ENCODE measurements at places on chromosomes 7 and 10.
A peak's percentile ranks its signal among the peaks of the same experiment; 100 is the strongest.

- DNase-seq = no peak
Measured at GRCh38 chr7:151655555-151655954, 135.9 kb upstream of the RHEB start.

GRCh38 chr10:89637113-89637512 is 7.9 kb downstream of the PANK1 start:
- DNase-seq = no peak

DNA sequence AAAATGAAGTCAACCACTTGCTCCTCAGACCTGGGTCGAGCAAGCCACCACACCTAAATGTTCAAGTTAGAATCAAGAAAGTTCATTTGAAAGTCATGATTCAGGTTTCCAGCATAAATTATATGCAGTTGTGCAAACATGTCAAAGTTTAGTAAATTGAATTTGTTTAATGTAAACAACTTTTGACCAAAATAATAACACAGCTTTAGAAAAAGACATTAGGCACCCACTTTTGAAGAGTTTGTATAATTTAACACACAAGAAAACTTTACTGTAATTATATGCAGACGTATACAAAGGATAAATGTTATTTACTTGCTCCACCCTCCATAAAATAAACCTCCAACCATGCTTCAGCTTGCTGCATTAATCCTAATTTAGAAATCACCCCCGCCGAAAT is 680.0 kb downstream of the LRMDA start:
- DNase-seq = no peak

- DNase-seq = no peak
Measured at GRCh38 chr10:96421995-96422394, 63.2 kb upstream of the OPALIN start.

GRCh38 chr10:93601146-93601773 is at the start of gene RBP4:
Gene RBP4, minus strand, starts transcription at chr10:93601235. Its CDS starts 207 bp downstream, at chr10:93601028.
- peak; percentile 18 for DNase-seq

GRCh38 chr7:1663857-1664651 is 6.0 kb upstream of the ELFN1 start:
- peak; percentile 4 for DNase-seq

- DNase-seq = peak; percentile 64
Measured at GRCh38 chr10:248307-248706, 113.1 kb downstream of the ZMYND11 start.

DNA sequence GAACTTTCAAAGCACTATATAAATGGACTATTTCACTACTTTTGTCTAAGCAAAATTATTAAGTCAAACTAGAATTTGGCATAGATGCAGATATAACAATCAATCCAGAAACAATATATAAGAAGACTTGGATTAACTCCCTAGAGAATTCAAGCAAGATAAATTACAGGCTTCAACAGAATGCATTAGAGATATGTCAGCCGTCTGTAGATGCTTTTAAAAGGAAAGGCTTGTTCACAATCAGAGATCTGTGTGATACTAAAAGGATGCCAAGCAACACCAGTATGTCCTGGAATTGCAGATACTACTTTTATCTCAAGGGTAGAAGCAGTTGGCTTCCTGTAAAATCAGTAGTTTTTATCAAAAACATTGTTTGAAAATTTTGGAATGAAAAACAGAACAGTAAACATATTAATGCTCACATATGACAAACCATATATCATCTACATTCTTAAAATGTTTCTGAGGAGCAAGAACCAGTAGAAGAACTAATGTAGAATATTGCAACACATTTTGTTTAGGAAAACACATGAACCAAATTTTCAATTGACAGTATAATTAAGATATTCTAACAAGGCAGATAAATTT is 947.9 kb upstream of the LRRN3 start:
- DNase-seq = no peak

- no peak for DNase-seq
Measured at GRCh38 chr10:133458021-133458709, 4.4 kb downstream of the SCART1 start.

DNA sequence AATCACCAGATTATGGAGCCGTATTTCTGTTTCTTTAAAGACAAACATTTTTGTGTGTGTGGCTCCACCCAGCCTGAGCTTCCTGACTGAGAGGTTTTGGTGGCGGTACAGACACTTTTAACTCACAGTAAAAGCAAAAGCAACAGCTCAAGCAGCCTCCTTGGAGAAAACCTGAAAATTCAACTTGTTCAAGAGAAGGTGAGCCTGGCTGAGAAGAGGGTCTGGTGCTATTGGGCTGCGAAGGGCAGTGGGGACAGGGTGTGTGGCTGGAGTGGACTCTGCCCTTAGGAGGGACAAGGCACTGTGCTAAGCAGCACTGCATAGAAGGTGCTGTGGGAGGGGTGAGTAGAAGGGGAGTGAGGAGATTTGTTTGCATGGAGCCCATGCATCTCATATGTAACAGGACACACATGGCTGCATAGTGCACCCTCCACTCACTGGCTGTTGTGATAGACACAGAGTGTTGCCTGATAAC is at the start of gene GIMAP7:
Gene GIMAP7, plus strand, starts transcription at position 125 of the 475 bp plus-strand sequence. CDS start 5,103 bp downstream, outside the sequence.
- DNase-seq = no peak

DNA sequence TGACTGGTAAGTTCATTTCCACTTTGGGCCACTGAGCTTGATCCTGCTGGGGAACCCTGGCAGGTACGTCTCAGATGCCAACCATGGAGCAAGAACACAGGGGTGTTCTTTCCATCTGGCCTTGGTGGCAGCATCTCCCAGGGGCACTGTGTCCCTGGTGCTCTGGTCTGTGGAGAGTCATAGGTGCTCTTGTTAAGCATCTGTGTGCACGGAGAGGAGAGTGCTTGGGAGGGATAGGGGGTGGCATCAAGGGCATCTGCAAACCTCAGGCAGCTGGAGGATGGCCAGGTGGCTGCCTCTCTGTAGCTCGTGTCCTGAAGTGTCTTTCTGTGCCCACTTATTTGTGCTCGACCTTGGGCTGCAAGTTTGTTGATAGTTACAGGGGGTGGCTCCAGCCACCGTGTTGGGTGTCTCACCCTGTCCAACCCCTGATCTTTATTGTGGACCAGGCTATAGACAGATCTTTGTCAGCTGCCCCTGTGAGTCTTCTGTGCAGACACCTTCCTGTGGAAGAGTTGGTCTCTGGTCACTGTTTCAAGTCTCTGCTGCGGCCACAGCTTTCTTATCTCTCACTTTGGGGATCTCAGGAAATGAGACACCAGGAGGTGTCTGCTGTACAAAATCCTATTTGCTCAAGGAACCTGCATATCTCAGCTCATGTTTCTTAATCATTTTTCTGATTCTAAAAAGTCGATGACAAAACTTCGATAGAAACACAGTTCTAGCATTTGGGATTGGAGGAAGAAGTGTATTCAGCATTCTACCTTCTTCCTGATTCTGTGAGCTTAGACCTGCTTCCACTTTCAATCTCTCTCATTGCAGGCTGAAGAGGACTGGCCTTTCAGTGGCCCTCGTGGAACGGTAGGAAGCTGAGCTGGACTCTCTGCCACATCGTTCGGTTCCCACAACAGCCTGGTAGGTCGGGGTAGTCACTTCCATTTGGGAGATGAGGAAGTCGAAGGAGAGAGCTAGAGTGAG is 17.2 kb upstream of the GIMAP8 start:
- no peak for DNase-seq

DNA sequence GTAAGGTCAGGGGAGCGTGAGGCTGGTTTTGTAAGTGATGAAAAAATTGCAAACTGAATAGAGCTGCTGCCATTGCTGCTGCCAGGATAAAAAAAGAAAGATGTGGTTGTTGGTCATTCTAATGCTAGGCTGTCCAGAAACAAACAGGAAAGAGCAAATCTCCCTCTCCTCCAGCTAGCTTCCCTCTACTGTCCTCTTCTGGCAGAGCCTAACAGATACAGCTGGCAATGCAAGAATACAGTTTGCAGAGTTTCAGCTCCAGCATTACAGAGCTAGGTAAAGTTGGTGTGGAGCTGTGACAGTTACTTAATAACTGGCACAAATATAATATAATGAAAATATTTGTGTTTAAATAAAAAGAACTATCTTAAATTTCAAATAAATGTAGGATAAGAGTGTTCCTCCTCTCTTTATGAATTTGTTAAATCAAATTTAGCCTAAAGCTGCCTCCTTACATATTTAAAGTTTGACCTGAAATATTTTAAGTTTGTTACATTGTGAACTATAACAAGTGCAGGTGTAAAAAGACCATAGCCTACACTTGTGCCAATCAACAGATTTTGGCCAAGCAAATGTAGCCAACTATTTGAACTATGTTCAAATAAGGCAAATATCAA is 407.7 kb downstream of the SH2D4B start:
- peak; percentile 27 for DNase-seq

DNA sequence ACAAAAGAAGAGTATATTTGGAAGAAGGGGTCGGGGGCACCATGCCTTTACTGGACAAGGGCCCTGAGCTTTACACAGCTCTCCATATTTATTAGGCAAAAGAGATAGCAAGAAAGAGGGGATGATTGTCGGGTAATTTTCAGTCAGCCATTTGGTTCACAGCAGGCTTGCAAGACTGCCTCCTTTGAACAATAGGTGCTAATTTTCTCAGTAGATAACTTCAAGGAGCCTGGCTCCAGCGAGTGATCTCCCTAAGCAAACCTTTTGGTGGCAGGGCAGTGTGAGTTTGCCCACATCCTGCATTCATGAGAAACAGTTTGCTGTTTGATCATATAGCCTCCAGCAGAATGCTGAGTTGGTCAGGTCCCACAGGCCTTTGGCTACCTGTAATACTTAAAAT is 94.3 kb downstream of the ZNF248 start:
- DNase-seq = no peak

- peak; percentile 99 for DNase-seq
Measured at GRCh38 chr10:4663162-4663992, 162.6 kb upstream of the AKR1E2 start.

GRCh38 chr7:38942431-38943051 is 33.5 kb upstream of the VPS41 start:
- no peak for DNase-seq

GRCh38 chr10:5291501-5292195 is 73.1 kb upstream of the UCN3 start:
- peak; percentile 98 for DNase-seq

DNA sequence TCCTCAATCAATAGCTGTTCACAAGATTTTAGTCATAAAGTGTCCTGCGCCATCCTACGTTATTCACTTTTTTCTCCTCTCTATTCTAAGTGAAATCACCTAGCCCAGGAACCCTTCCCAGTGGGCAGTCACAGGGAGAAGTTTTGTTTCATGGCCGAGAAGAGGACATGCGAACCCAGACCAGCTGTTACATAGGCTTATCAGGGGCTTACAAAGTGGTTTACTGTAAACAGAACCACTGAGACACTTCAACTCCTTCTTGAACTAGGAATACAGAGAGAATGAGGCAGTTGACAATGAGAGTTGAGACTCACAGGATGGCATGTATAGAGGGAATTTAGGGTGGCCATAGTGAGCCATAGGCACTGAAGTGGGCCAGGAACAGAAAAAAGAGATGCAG is 246.9 kb upstream of the GLI3 start:
- DNase-seq = peak; percentile 18

GRCh38 chr10:17758896-17759295 is 6.9 kb downstream of the TMEM236 start:
- peak; percentile 6 for DNase-seq

DNA sequence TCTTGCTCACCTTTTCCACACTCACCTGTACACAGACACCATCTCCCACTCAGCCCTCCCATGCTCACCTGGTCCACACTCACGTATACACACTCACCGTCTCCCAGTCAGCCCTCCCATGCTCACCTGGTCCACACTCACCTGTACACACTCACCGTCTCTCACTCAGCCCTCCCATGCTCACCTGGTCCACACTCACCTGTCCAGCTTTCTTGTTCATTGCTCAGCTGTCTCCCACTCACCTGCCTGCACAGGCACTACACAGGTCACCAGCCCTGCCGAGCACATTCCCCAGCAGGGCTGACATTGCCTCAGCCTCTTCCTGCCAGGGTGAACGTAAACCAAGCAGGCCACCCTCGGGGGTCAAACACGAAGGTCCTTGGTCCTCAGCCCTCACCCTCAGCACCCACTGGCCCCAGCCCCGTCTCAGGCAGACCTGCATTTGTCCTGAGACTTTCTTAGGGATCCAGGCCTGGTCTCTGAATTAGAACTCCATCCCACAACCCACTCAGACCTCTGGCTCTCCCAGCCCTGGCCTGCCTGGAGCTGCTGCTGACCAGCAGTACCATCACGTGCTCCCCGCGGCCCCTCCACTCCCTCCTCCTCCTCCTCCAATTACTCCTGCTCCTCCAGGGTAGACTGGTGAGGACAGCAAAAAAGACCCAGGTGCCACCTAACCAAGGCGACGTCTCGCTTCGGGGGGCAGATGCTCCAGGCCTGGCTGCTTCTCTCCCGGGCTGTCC is 12.8 kb upstream of the DNAAF5 start:
- no peak for DNase-seq

GRCh38 chr7:156386097-156386496 is 254.5 kb upstream of the RNF32 start:
- no peak for DNase-seq

DNA sequence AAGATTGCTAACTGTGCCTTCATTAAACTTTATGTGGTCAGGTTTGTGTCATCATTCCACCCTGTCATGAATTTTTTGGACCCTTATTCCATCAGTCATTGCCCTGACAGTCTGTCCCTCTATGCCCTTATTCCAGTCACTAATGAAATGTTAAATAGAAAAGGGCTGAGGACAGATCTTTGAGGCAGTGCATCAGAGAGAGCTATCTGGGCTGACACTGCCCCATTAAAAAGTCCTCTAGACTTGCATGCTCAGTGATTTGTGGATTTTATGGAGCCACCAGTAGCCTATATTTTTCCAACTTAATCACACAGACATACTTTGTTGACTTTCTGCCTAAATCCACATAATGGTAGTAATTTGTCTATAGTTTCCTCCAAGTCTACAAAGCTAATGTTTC is 264.7 kb upstream of the YAE1 start:
- DNase-seq = no peak

DNA sequence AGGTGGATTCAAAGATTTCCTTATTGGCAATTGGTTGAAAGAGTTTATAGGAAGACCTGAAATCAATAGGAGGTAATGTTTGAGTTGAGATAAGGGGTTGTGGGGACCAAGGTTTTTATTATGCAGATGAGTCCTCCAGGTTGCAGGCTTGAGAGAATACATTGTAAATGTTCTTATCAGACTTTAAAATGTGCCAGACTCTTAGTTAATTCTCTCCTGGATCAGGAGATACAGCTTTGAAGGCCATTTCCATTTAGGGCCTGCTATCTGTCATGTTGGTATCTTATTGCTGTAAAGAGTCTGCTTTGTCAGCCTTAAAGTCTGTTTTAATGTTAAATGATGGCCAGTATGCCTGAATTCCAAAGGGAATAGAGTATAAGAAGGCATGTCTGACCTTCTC is 61.8 kb upstream of the CALCR start:
- DNase-seq = no peak

DNA sequence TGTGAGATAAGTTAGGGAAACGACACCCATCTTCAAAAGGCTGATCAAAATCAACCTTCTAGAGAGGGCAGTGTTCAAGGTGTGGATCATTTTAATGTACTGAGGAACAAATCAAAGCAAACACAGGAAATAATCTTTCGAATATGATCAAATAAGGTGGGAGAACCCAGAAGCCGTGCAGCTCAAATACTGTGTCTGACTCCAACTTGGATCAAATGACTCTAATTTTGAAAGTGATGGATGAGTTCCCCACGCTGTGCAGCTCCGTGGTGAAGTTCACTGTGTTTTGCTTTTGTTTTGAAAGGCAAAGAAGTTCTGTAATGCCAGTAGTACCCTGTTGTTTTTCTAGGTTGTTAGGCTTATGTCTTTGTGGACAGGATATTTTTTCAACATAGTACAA is 250.9 kb downstream of the SFMBT2 start:
- DNase-seq = no peak
